Stimulated activated CD4-positive, alpha-beta T cell treated with anti-CD3 and anti-CD28 coated beads, Interleukin-2, amount 100 ng/mL, for 24 hours (primary cell): ENCODE measurements at places on chromosomes 2 and 18.

GRCh38 chr2:42951263-42951938 is 159.0 kb upstream of the HAAO start:
- DNase-seq = no peak

GRCh38 chr2:380772-381171 is 92.9 kb upstream of the ALKAL2 start:
- DNase-seq = no peak

DNA sequence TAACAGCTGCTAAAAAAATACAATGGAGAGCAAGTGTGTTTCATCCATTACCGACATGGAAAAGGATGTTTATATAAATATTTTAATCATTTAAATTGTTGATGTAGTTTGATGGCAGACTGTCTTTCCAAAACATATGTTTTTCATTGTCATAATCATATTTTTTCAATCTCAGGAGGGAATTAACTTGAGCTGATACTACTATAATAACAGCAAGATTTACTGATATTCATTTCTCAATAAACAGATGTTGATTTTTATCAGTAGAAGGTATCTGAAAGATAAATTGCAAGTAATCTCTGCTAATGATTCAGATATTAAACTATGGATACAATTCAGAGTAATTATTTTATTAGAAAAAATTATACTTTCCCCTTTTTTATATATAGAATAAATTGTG is 274.9 kb upstream of the TMEFF2 start:
- no peak for DNase-seq

DNA sequence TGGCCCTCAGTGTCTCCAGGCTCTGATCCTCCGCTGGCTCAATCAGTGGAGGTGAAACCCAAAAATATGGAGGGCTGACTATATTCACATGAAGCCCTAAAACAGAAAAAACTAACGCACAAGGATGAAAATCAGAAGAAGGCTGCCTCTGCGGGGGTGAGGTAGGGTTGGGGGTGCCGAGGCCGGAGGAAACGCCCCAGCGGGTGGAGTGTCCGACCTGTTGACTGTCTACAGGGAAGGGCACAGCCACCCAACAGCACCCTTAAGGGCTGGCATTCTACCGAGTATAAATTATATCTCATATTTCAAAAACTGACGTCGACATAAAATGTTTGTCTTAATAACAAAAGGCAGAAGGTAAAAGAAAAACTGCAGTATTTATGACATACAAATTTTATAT is 223.5 kb downstream of the HDAC4 start:
- no peak for DNase-seq

- DNase-seq = no peak
Observed at GRCh38 chr18:41642756-41643155, 312.3 kb upstream of the PIK3C3 start.

GRCh38 chr2:216664593-216665034 is 30.7 kb downstream of the IGFBP5 start:
- no peak for DNase-seq

DNA sequence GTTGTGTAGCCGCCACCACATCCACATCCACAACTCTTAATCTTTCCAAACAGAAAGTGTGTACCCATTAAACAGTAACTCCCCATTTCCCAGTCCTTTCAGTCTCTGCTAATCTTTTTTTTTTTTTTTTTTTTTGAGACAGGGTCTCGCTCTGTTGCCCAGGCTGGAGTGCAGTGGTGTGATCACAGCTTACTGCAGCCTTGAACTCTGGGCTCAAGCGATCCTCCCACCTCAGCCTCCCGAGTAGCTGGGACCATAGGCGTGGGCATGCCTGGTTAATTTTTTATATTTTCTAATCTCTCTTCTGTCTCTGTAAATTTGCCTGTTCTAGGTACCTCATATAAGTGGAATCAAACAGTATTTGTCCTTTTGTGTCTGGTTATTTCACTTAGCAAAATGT is 3.6 kb downstream of the EIF2AK2 start:
- DNase-seq = no peak

DNA sequence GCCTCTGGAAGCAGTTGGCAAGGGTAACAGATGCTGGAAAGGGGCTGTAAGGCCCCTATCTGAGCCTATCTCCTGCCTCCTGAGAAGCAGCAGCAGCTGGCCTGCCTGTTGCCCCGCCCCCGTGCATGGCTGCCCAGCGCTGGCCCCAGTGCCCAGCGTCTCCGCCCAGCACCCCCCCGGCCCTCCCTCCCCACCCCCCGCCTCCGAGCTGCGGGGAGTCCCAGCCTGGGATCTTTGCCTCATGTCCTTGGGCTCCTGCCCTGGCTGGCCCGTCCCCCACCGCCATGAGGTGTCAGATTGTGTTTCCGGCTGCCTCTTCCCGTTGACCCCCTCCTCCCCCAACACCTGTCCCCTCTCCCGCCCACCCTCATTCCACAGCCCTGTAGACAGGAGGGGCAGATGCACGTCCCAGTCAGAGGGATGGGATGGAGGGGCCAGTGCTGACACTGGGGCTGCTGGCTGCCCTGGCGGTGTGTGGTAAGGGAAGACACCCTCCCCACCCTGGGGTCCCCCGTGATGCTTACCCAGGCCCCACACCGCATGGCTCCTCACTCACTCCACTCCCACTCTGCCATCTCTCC is at the start of gene CHRND:
Gene CHRND (plus strand): TSS at position 370 of the 581 bp plus-strand sequence. CDS start 56 bp downstream, at position 426.
- no peak for DNase-seq

- DNase-seq = no peak
Observed at GRCh38 chr2:223104336-223105132, 52.5 kb downstream of the KCNE4 start.

- DNase-seq = no peak
Observed at GRCh38 chr2:199874209-199874608, 23.2 kb upstream of the FTCDNL1 start.

GRCh38 chr2:217510771-217511291 is 492.0 kb downstream of the TNS1 start:
- peak; percentile 24 for DNase-seq

- DNase-seq = no peak
Observed at GRCh38 chr2:43230351-43230885, 4.0 kb upstream of the ZFP36L2 start.

- no peak for DNase-seq
Observed at GRCh38 chr2:65708086-65708485, 275.7 kb upstream of the SPRED2 start.

- DNase-seq = no peak
Observed at GRCh38 chr2:168926621-168927386, 25.7 kb downstream of the G6PC2 start.

GRCh38 chr2:232076272-232076671 is 114.8 kb downstream of the DIS3L2 start:
- no peak for DNase-seq

GRCh38 chr2:50596515-50596914 is 435.4 kb downstream of the NRXN1 start:
- DNase-seq = no peak

GRCh38 chr2:39247512-39248043 is 3.8 kb upstream of the CDKL4 start:
- no peak for DNase-seq
